ENCODE measurements at places on chromosomes 16 and 17.

DNA sequence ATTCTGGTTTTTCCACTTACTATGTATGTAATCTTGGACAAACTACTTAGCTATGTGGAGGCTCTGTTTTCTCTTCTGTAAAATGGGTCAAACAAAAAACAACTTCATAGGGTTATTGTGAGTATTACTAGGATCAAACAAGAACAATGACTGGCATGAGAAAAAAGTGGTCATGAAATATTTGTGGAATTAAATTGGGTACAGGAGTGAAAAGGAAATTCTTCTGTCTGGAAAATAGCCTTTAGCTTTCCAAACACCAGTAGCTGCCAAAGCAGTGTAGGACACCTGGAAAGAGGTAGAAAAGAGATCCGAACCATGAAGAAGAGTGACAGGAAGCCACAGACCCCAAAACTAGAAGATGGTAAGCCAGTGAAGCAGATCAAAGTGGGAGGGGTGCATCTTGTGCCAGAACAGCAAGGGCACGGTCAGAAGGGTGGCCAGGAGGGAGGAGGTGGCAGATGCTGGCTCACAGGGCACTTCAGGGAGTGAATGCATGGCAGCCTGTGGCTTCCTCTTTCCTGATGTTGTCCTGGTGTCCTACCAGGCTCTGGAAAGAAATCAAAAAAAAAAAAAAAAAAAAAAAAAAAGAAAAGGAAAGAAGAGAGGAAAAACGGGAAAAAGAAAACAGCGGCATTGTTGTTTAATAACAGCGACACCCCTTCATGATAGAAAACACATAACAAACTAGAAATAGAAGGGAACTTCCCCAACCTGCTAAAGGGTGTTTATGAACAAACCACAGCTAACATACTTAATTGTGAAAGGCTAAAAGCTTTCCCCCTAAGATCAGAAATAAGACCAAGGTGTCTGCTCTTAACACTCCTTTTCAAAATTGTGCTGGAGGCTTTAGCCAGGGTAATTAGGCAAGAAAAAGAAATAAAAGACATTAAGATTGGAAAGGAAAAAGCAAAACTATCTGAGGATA is 67.9 kb downstream of the PCTP start:
- no peak for DNase-seq

DNA sequence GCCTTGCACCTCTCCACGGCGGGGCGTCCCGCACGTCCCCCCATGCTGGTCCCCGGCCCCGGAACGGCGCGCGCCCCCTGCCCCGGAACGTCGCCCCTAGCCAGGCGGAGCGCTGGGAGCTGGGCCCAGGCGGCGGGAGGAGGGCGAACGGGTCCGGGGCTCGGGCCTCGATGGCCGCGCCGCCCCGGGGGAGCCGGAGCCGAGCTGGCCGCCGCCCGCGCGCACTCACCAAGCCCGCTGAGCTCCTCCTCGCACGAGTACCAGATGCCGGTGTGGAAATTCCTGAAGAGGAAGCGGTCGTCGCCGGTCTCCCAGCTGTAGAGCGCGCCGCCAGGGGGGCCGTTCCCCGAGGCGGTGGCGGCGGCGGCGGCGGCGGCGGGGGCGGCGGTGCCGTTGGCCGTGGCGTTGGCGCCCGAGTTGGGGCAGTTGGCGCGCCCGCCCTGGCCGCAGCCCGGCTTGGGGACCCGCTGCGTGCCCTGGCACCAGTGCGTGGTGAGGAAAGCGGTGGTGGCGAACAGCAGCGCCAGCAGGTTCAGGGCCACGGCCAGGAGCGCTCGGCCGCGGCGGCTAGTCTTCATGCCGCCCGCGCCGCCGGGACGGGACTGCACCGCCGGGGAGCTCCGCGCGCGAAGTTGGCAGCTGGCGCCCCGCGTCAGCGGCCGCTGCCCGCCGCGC is 530 bp downstream of the GSG1L start:
- DNase-seq, result peak; percentile 12

DNA sequence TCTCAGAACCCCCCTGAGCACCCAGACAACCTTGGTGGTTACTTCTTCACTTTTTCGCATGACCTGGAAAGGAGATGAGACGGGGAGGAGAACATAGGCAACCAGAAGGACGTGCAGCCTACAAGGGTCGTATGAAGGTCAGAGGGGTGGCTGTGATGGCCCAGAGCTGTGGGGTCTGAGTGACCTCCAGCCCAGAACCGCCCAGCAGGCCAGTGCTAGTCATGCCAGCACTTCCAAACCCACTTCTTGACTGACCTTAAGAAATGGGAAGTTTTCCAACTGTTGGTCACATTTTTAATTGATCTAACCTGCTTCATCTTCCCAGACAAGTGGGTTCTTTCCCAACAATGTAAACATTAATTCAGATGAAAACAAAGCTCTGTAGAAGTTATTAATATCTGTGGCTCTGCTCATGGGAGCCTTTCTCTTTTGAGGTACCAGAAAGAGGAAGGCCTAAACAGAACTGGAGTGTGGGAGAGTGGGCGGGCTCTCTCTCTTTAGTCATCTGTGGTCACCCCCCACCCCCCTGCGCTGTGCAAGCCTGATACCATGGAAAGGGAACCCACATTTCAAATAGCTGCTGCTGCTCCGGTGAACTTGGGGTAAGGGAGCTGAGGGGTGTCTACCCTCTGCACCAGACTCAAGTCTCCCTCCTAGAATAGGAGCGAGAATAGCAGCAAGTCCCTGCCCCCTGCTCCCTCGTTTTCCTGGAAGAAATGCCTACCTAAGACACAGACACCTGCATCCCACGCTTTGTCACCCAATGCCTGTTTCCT is 101.6 kb downstream of the RAB11FIP4 start:
- no peak for DNase-seq

- no peak for DNase-seq
Observed at GRCh38 chr17:49209061-49209571, 1.3 kb downstream of the GNGT2 start.

DNA sequence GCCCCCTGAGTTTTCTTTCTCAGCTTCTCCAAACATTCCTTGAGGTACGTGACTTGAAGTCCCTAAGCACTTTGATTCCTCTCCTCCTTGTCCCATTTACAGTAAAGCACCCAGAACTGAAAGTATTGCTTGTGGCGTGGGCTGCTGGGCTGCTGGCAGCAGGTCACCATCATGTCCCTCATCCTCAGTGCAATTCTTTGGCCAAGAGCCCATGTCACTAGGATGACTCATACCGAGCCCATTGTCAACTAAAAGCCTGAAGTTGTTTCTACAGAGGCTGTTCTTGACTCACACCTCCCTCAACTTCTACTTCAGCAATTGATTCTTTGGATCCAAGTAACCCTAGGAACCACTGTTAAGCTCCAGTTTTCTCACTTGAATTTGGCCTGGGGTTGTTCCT is 54.3 kb downstream of the KPNA2 start:
- DNase-seq, result no peak

DNA sequence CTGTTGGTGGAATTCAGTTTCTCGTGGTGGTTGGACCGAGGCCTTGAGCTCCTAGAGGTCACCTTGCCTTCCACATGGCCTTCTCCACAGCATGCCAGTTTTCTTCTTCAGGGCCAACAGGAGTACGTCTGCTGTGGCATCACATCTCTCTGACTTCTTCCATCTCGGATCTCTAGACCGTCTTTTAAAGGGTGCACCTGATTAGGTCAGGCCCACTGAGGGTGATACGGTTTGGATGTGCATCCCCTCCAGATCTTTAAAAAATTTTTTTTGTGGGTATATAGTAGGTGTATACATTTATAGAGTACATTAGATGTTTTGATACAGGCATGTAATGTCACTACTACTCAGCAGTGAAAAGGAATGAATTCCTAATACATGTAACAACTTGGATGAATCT is 58.3 kb upstream of the BRD7 start:
- no peak for DNase-seq

GRCh38 chr16:28872952-28873351 is 5.3 kb upstream of the ATP2A1 start:
- DNase-seq, result no peak

DNA sequence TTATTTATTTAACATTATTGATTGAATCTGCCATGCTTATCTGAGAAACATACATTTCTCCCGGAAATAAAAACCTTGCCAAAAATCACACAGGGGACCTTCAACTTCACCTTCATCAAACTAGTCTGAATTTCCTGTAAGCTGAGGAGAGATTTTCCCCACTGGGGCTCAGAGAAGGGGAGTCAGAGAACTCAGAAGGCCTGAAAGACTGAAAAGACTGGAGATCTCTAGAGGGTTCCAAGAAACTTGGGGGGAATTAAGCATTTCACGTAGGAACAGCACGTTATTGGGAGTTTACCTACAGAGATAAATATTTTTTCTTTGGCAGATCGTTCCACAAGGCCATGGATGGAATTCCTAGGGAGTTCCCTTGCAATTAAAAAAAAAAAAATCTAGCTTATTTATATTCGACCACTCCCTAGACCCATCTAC is 528 bp upstream of the NOL11 start:
- DNase-seq, result no peak

GRCh38 chr17:83018658-83019193 is 60.7 kb upstream of the METRNL start:
- no peak for DNase-seq

DNA sequence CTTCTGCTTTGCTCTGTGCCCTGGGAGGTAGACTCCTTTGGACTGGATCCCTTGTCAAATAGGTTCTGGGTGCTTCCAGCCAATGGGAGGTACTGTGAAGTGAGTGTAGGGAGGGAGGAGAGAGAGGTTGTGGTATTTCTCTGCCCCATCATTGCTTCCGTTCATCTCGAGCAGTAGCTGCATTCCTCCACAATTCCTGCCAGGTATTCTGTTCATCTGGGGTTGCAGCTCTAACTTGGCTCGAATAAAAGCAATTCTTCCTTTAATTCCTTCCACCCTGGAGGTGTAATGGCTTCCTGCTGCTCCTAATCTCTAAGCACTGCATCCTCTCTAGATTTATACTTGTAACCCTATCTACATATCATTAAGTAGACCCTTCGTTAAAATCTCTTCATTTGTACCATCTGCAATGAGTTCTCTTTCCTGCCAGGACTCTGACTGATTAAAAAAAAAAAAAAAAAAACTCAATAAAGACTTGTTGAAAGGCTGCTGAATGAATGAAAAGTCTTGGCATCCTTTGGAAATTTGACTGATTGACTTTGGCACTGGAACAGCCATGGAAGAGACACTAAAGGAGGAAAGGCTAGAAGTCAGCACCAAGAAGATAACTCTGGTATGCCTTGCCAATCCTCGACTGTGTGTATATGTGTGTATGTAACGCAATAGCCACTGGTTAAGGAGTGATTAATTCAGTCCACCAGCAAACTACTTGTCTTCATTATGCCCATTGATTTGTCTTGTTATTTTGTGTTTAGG is 616.9 kb upstream of the SOX9 start:
- DNase-seq, result peak; percentile 67

- peak; percentile 83 for DNase-seq
Observed at GRCh38 chr17:79850571-79851460, 11.6 kb upstream of the CBX4 start.

- peak; percentile 30 for DNase-seq
Observed at GRCh38 chr17:83110735-83111134, 31.3 kb downstream of the METRNL start.

- DNase-seq, result no peak
Observed at GRCh38 chr16:84464116-84464515, 40.3 kb downstream of the MEAK7 start.

GRCh38 chr17:14334276-14334840 is 33.5 kb downstream of the HS3ST3B1 start:
- no peak for DNase-seq

DNA sequence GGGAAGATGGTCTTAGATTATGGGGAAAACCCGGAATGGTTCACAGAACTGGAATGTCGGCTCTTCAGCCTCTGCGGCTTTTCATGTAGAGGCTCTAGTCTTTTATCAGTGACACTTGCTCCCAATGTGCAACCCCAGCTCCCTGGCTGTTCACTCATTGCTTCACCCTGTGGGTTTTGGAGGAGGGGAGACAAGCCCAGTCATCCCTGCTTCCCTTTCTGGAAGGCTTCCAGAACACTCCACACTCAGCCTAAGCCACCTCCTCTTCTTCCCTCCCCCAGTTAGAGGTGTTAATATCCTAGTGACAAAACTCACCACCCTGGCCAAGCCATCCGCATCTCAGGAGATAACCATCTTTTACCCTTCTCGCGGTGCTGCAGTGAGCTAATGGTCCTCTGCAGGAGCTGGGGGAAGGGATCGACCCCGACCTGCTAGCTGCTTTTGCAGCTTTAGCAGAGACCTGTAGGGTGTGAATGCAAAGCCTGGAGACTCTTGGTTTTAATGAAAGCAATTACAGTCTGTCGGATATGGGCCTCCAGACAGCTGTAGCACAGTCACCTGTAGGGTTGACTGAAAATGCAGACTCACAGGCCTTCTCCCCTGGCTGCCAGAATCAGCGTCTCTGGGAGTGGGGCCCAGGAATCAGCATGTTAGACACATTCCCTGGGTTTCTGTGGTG is 24.3 kb upstream of the LASP1NB start:
- DNase-seq, result peak; percentile 99

GRCh38 chr16:51166541-51166940 is 15.5 kb upstream of the SALL1 start:
- no peak for DNase-seq

GRCh38 chr16:77383606-77384187 is 51.1 kb downstream of the ADAMTS18 start:
- DNase-seq, result no peak

- no peak for DNase-seq
Observed at GRCh38 chr16:87722590-87723225, 43.1 kb downstream of the KLHDC4 start.

DNA sequence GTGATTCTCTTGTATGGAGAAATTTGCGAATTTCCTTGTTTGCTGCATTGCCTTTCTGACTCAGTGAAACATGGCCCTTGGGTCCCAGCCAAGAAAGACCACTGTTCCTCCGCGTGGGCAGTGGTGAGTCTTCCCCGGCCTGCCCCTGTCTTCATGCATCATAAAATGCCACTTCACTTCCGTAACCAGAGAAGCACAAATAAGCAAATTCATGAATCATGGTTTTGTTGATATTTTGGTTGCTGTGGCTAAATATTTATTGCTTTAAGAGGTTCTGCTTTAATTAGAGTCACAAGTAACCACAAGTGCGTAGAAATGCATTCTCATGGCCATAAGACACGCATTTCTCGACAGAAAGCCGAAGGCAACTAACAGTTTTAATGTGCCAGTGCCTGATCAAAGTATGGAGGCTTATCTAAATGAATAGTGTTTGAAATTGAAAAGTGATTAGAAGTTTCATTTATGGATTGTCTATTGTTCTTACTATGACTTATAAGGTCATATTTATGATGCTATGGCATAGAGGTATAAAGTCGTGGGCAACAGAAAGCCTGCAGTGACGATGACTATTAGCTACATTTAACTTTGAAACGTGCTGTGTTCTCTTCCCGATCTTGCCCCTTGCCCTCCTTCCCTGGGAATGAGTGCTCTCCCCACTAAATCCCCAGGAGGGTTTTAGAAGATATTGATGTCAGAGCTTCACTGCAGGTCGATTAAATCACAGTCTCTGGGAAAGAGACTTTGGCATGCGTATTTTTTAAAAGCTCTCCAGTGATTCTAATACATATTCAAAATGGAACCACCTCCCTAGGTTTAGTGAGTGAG is 76.0 kb downstream of the WIPI1 start:
- peak; percentile 85 for DNase-seq

GRCh38 chr16:50584033-50584722 is 36.0 kb downstream of the NKD1 start:
- DNase-seq, result no peak

DNA sequence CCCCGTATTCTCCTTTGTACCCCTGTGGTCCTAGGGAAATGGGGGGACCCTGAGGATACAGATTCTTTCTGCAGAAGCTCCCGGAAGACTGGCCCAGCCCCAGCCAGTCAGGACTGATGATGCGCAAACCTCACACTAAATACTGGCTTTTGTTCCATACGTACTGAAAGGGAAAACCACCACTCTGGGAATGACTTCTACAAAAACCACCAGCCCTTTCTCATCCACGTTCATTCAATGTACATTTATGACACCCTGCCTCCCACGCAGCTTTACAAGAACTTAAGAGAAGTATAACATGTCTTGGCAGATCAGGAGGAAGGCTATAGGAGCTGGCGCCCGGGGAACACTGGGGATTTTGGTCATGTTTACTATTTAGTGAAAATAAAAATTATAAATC is 70.6 kb downstream of the MARCHF10 start:
- no peak for DNase-seq
